CD4-positive, alpha-beta T cell treated with Interleukin-4 for 1 hour (primary cell): ENCODE measurements at places on chromosomes 2 and 18.

GRCh38 chr2:25618676-25619075 is 54.7 kb downstream of the DTNB start:
- DNase-seq = no peak

DNA sequence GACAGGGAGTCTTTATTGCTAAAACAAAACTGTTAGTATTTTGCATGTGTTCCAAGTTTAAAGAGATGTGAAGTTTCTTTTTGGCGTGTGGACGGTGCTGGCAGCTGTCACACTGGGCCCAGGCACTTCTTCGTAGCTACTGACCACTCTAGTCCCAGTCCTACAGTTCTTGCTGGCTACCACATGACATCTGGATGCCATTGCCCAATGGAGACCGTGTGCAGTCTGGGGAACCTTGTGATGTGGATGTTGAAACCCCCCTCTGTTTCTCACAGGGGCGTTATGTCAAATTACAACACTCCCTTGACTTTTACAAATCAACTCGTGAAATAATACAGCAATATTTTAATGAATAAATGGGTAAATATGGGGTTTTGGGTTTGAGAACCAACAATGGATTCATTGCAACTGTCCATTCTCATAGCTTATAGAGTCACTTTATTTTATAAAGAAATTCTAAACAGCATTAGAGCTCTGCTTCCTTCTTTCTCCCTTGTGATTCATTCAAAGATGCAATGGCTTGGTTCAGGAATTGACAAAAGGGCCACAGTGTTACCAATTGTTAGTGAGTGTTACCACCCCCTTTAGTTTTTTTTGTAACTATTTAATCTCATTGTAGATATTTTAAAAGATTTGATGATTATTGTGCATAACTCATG is 1.2 kb downstream of the GPD2 start:
- DNase-seq = no peak

DNA sequence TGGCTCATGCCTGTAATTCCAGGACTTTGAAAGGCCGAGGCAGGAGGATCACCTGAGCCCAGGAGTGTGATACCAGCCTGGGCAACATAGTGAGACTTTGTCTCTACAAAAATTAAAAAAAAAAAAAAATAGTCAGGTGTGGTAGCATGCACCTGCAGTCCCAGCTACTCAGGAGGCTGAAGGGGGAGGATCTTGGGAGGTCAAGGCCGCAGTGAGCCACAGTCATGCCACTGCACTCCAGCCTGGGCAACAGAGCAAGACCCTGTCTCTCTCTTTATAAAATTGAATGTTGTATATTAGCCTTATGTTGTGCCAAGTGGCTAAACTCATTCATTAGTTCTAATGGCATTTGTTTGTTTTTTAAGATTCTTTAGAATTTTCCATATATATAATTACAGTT is 207.7 kb upstream of the COPS8 start:
- no peak for DNase-seq

- no peak for DNase-seq
Measured at GRCh38 chr18:78719821-78720220, 259.8 kb upstream of the SALL3 start.

DNA sequence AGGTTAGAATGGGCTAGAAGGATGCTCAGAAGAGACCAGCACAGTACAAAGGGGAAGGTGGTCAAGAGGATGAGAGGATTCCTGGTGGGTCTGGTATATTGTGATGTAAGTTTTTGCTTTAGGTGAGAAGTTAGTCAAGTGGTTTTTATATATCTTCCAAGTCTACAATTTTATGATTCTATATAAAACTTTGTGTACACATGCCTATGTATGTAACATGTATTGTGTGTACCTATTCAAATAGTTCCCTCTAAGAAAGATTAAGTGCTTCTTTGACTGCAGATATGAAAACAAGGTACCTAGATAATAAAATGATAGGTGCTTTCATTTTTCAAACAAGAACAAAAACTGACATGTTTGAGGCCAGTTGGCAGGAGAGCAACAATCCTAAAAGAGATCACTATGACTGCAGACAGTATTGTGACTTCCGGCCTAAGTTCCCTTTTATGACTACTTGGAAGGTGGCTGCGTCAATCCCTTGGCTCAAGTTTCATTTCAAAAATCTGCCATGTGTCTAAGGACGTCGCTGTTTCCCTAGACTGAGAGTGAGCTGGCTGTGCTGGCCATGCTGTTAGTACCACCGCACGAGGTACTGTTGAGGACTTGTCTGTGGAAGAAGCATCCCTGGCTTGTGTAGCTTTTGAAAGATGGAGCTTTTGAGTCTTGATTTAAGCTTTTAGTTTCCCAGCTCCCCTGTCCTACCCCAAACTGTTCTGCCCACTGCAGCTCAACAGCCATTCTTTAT is 123.1 kb downstream of the PRPF40A start:
- peak; percentile 61 for DNase-seq

DNA sequence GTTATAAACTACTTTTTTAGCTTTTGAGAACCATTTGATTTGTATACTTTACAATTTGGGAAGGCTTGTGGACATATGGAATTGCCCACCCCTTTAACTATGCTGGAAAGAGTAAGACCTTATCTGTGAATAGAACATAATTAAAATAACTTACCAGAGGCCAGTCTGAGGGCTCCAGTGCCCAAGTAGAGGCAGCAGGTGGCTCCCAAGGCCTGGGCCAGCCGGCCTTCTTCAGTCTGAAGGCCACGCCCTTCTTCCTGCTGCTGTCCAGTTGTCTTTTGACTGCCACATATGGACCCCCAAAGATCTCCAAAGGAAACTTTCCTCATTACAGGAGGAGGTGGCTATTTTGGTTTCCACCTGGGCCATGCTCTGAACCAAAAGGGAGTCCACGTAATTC is 12.0 kb upstream of the IL18RAP start:
- no peak for DNase-seq

GRCh38 chr2:38765551-38765950 is 12.5 kb upstream of the GEMIN6 start:
- no peak for DNase-seq

- DNase-seq = no peak
Measured at GRCh38 chr2:145304501-145304900, 784.6 kb upstream of the ZEB2 start.

DNA sequence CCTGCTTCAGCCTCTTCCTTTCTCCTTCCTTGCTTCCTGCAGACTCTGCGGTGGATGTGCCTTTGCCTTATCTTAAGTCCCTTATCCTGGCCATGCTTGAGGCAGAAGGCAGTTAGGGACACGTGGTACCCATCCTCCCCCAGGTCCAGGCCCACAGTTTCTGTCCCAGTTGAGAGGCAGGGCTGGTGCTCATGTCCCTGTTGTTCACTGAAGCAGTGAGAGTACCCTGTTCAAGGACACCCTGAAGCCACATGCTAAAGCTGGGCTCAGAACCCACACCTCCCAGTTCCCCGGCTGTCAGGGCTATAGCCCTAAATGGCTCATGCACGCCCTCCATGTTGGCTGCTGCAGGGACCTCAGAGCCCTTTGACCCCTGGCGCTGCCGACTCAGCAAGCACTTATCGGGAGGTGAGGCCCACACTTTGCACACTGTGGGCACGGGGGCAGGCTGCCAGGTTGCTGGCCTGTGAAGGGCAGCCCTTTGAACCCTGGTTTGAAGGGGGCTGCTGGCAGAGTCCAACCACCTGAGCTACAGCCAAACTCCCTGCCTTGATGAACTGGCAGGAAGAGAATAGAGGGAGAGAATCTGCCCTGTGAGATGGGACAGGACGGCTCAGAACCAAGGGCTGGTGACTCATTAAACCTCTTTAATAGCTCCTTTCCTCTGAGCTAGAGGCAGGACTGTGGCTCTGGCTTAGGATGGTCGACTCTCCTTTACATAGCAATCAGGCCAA is 6.3 kb downstream of the KHK start:
- no peak for DNase-seq

DNA sequence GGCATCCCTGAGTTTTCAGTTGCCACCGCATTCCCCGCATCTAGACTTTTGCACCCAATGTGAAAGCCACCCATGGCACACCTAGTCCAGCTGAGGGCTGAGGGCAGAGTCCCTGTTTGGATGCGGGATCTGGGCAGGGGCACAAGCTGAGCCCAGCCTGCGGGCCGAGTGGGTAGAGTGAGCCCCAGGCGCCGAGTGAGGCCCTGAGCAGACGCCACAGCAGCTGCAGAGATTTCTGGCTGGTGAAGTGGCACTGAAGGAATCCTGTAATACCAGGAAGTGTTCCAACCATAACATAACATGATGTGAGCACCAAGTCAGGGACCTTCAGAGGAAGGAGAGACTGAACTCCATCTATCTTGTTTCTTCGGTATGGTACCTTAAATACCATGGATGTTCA is 27.7 kb upstream of the FRZB start:
- DNase-seq = no peak

DNA sequence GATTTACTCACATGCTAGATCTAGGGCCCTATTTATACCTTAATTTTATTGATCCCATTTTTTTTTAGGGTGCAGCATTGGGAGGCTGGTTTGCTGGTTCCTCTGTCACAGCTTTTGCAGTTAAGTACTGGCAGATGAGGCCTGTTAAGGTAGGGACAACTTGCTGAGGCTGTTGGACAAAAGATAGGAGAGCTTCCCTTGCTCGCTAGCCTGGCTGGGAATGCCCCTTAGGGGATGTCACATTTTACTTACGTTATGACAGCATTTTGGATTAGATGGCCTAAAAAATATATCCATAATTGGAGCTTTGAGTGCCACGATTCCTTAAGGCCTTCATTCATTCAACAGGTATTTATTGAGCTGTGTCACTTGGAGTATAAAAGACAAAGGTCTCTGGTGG is 8.2 kb downstream of the LGALSL start:
- DNase-seq = no peak

DNA sequence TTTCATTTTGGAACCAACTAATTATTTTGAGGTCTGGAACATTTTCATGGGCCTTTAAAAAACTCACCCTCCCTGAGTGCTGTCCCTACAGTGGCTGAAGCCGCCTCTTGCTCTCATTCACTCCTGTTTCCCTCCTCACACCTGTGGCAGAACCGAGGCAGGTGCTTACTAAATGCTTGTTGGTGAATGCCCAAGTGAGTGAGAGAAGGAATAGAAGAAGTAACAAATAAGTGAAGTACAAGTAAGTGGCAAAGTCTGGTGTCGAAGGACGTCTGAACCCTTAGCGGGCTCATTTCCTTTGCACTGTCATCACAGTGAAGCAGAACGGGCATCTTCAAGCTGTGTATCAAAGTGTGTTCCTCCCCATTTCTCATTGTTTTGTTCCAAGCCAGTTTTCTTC is 135.2 kb downstream of the RHBDD1 start:
- no peak for DNase-seq

DNA sequence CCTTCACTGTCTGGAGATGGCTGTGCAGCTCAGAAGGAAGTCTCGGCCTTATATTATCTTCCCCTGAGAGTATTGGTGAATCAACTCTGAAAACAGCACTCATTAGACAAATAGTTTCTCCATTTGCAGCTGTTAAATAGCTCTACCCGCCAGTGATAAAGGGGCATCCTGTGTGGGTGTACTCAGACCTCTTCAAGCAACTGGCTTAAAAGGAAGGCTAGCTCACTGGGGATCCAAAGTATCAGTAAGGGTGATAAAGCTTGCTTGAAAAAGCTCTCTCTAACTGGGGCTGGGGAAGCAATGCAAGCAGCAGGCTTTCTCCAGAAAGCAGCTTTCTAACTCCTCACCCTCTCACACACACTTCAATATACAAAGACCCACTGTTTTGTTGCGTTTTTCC is 64.9 kb upstream of the PSMD14 start:
- no peak for DNase-seq

GRCh38 chr2:181106229-181106628 is 125.8 kb downstream of the UBE2E3 start:
- DNase-seq = no peak

DNA sequence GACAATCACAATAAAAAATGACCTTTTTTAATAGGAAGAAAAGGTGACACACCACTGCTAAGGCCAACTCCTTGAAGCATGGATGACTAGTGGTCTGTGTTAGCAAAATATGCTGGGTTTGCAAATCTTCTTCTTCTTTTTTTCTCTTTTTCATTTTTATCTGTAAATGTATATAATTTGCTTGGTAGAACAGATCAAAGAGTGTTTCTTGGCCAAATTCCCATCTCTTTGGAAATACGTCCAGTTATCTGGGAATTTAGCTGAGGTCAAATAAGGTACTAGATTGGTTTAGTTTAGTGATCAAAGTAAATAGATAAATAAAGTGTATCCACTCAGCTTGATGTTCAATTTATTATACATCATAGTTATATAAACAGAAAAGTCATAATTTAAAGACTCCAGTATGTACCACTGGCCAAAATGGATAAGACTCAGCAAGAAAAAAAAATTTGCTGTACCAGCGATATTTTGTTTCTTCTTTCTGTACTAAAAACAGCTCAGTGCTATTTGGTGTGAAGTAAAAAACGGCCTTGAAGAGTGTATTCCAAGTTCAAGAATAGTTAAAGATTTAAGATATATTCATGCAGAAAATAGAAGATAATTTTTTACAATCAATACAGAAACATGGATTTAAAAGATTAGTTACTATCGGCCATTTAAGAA is 738.6 kb upstream of the PIK3C3 start:
- no peak for DNase-seq

- no peak for DNase-seq
Measured at GRCh38 chr18:31382107-31382506, 5.5 kb downstream of the DSG4 start.

GRCh38 chr2:234917211-234917975 is 34.4 kb upstream of the SH3BP4 start:
- no peak for DNase-seq

- no peak for DNase-seq
Measured at GRCh38 chr2:181313845-181314244, 143.3 kb upstream of the ITGA4 start.

GRCh38 chr18:23189768-23190661 is 54.7 kb downstream of the CABLES1 start:
- no peak for DNase-seq

GRCh38 chr2:44836174-44836573 is 105.3 kb upstream of the SIX3 start:
- DNase-seq = no peak

GRCh38 chr2:44120428-44120827 is 48.2 kb upstream of the PPM1B start:
- peak; percentile 46 for DNase-seq

- no peak for DNase-seq
Measured at GRCh38 chr2:230174466-230174865, 45.3 kb downstream of the SP110 start.

GRCh38 chr2:63785096-63785495 is 56.6 kb upstream of the UGP2 start:
- no peak for DNase-seq

GRCh38 chr18:505483-506122 is 5.1 kb upstream of the COLEC12 start:
- DNase-seq = no peak

- no peak for DNase-seq
Measured at GRCh38 chr2:120079647-120080046, 66.8 kb downstream of the EPB41L5 start.
